ENCODE measurements at places on chromosomes 6 and 20.

DNA sequence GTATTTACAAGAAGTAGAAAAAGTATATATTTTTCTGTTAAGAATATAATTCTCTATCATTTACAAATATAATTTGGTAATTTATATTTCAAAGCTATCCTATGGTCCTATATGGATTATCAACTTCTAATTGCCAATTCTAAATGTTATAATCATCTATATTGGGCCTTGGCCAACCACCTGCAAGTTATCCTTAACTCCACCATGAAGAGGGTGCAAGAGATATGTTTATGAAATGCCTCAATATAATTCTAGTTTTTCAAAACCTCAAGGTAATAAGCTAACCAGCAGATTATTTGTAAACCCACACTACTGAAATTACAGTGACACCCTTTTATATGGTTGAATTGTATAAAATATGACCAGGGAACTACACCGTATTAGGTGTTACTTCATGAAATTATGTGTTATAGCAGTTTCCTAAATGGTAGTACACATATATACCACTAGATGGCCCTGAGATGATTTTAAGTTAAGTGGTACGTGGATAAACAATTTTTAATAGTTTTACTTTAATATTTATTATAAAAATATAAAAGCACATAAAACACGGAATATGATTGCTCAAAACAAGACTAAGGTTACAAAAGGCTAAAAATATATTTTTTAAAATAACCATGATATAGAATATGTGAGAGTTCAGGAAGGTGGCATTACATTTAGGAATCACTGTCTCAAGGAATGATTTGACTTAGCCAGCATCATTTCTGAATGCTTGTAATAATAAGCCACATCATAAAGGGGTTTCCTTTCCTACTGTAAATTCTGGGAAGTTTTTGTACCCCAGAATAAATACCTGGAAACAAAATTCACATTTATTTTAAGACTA, 9.8 kb upstream of the PNISR start:
- ATAC-seq, result no peak

DNA sequence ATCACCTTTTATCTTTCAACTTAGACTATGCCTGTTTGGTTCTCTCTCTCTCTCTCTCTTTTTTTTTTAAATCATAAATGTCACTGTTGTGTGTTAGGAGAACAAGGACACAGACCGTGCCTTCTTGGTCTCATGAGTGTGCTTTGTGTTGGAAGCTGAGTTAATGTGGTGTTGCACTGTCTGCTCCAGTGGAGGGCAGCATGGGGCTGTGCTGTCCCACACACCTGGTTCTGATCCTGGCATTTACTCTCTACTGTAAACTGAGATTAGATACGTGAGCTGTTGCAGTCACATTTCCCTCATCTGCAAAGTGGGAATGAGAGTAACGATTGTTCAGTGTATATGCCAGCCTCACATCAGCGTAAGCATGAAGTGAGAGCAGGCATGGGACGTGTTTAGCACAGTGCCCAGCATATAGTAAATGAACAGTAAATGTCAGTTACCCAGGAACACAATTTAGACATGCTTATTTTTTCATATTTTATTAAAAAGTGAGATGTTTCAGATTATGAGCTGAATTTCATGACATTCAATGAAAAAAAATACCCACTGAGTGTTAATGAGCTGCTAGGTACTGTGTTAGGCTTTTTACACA, 161.1 kb downstream of the FARS2 start:
- ATAC-seq, result no peak

DNA sequence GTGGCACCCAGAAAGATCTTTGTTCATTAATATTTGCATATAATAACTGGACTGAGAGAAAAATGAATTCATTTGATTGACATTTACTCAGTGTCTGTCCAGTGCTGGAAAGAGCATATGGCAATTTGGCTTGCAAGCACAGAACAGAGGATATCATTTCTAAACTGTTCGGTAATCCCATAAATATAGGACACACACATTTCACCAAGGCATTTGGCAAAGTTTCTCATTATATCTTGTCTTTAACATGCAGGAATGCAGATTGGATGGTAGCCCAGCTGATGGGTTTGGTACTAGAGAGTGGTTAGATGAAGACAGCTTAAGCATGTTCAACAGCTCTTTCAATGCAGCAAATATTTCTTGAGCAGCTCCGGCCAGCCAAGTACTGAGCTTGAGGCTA, 259.2 kb downstream of the PRKN start:
- ATAC-seq, result no peak

- ATAC-seq, result no peak
Measured at GRCh38 chr6:130575557-130575956, 209.7 kb downstream of the TMEM200A start.

GRCh38 chr6:160972111-160972510, 19.5 kb upstream of the MAP3K4 start:
- ATAC-seq, result no peak

- no peak for ATAC-seq
Measured at GRCh38 chr6:170130771-170131241, 160.1 kb downstream of the DLL1 start.

- ATAC-seq, result no peak
Measured at GRCh38 chr6:134602123-134602522, 284.2 kb upstream of the SGK1 start.

- no peak for ATAC-seq
Measured at GRCh38 chr6:165082636-165083035, 226.8 kb downstream of the C6orf118 start.

- ATAC-seq, result no peak
Measured at GRCh38 chr6:38739532-38739931, 24.4 kb downstream of the DNAH8 start.

DNA sequence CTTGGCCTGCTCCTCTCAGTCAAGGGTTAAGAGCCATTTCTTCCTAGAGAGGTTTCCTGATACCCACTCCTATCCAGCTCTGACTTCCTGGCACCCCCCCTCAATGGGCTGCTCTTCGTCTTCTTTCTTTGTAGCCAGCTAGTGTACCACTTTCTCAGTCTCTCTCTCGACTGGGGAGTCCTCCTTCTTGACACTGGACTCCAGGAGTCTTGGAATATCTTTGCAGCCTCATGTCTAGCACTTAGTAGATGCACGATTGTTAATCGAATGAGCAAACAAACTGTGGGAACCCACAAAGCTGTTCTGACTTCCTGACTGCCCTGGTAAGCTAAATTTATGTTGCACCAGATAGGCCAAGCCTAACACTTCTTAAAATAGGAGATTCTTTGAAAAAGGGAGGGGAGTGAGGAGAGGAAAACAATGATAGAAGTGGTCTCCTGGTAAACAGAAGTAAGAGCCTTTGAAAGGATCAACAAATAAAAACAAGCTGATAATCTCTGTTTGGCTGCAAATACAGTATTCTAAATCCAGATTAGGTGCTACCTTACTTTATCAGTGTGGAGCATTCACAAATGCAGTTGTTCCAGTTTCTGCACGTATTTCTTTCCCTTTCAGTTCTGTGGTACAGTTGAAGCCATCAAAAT, 160.1 kb upstream of the CITED2 start:
- ATAC-seq, result no peak

DNA sequence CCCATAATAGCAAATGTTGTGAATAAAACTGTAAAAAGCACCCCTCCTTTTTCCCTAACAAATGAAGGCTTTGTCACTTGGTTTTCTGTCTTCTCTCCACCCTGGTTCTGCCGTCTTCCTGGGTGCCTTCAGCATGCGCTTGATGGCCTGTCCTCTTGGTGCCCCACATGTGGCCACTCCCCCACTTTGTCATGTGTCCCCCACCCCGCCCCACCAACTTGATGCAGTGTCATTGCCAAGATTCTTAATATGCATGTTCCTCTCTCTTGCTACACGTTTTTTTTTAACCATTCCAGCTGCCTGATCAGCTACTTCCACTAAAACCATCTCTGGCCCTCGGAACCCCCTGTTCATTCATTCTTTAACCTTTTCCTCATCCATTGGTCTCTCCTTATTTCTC, 340.3 kb downstream of the QKI start:
- no peak for ATAC-seq

DNA sequence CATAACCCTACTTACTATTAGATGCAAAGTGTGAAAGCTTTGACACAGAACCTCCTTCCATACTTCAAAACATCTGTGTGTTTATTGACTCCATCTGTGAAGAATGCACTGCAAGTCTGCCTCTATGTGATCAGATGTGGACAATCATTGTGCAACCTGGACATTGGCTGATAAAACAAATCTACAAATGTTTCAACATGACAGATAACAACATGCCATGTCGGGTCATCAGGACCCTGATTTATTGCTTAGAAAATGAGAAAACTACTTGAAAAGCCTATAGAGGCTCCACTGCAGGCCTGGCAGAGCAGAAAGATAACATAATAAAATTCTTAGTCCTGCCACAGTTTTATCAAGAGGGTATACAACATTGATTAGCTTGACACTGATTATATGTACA, 1286.4 kb downstream of the GRIK2 start:
- no peak for ATAC-seq
